ENCODE measurements at places on chromosomes 2 and 18.
A peak's percentile ranks its signal among the peaks of the same experiment; 100 is the strongest.

- no peak for DNase-seq
Measured at GRCh38 chr18:8754995-8755960, 49.9 kb downstream of the MTCL1 start.

DNA sequence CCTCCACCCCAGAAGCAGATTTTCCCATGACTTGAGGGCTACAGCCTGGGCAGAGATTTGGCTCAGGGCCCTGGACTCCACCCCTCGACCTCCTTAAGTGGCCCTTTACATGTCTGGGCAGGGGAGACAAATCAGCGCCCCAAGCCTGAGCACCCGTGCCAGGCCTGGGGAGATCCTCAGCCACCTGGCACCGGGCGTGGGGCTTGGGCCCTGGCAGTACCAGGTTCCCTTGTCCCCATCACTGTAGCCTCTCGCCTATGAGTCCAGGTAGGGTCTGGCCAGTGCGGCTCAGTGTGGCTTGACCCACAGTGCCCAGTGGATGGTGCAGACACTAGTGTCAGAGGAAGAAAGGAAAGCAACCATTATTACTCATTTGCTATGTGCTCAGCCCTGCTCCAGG, 22.0 kb upstream of the DNMT3A start:
- DNase-seq, result no peak

GRCh38 chr2:64608867-64609226, 44.9 kb downstream of the SERTAD2 start:
- DNase-seq, result no peak

GRCh38 chr2:74385396-74385795, 5.3 kb upstream of the DCTN1 start:
- DNase-seq, result no peak

- peak; percentile 38 for DNase-seq
Measured at GRCh38 chr2:69385443-69386151, 1.4 kb downstream of the GFPT1 start.

GRCh38 chr18:73893880-73894279, 253.8 kb downstream of the FBXO15 start:
- no peak for DNase-seq

DNA sequence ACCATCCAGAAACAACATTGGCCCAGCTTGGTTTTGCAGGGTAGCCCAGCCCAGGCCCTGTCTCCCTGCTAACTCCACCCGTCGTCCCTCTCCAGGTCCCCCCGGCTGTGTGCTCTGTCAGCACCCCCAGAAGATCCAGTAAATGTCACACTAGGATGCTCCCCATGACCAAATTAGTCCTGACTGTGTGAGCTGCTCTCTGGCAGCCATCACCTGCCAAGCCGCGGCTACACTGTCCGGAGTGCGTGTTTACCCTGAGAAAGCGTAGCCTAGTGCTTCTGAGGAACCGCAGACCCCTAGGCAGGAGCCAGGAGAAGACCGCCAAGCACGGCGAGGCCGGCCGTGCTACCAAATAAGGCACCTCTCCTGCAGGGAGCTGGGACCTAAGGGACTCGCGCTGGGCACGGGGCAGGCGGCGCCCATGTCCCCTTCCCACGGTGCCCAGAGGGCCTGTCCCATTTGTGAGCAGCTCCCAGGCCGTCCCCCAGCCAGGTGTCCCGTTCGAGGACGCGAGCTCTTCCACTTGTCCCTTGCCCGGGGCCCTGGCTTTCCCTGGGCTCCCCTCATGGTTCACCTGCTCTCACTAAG, 849.9 kb downstream of the RNF144A start:
- no peak for DNase-seq

DNA sequence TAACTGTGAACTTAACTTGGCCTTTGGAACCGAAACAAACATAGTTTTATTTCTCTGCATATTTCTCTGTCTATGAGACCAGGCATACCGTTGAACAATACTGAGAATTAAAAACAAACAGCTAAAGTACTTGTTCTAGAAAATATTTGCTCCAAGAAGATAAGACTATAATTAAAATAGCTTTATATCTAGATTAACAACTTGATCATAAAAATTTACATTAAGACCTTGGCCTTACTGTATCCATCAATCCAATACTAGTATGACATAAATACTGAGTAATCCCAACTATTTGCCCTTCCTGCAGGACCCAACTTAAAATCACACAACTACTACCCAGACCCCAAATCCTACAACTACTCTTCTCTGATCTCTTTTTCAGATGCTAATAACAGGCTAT, 260.9 kb downstream of the RIT2 start:
- no peak for DNase-seq

DNA sequence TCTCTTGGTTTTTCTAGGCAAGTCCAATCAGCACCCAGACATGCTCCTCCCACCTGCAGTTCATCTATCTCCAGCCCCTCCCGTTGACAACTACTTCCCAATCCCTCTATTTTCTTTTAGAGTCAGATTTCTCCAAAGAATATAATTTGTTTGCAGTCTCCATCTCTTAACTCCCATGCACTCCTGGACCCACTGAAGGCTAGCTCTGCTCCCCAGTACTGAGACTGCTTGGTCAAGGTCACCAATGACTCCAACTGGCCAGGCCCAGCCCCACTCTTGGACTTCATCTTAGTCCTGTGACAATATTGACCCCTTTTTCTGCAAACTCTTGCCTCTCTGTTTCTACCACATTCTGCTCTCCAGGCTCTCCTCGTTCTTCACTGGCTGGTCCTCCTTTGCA, 62.0 kb downstream of the BCL2L11 start:
- no peak for DNase-seq

- DNase-seq, result peak; percentile 72
Measured at GRCh38 chr2:47373747-47374146, 29.2 kb upstream of the MSH2 start.

DNA sequence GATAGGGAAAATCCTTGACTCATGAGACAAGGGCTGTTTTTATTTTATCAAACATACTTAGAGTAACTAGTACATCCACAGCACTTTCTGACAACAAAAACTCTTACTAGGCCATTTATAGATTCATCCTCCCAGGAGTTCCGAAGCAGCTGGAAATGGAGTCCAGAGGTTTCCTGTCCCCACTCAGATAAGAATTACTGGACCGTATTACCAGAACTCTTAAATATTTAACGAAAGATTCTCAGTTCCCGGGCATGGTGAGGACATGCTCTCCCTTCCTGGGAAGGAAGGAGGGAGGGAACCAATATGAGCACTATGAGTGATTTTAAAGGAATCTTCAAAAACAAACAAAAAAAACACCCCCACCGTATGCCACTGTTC, 41.2 kb downstream of the AKAIN1 start:
- no peak for DNase-seq

DNA sequence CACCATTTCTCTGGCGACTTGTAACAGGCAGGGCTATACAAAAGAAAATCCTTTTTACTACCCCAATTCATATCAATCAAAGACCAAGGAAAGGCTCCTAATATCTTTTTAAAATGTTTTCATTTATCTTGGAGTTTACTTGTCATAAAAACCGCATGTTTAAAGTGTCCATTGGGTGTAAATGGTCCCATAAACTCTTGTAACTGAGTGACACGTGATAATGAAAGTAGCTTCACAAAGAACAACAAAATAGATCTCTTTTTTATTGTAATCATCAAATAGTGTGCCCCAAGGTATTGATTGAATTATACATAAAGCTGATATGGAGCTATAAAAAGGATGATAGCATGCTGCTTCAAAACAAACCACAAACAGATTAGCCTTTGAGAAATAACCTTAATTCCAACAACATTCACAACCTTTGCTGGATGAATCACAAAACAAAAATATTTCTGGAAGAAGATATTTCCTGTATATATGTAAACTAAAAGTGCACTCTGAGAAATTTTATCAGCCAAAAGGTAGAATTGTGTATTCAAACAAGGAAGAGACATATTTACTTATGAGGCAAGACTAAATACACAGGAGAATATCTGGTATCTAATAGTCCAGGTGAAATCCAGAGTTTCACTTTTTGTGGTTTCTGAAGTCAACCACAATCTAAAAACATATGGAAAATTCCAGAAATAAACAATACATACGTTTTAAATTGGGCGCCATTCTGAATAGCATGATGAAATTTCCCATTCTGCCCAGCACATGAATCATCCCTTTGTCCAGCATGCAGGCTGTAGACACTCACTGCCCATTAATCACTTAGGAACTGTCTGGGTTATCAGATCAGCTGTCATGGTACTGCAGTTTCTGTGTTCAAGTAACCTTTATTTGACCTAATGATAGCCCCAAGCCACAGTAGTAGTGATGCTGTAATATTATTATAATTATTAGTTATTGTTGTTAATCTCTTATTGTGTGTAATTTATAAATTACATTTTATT, 237.5 kb downstream of the PIK3C3 start:
- no peak for DNase-seq

GRCh38 chr18:66316701-66317100, 287.2 kb downstream of the CDH19 start:
- no peak for DNase-seq

- DNase-seq, result no peak
Measured at GRCh38 chr2:183192343-183192742, 68.1 kb downstream of the NUP35 start.

DNA sequence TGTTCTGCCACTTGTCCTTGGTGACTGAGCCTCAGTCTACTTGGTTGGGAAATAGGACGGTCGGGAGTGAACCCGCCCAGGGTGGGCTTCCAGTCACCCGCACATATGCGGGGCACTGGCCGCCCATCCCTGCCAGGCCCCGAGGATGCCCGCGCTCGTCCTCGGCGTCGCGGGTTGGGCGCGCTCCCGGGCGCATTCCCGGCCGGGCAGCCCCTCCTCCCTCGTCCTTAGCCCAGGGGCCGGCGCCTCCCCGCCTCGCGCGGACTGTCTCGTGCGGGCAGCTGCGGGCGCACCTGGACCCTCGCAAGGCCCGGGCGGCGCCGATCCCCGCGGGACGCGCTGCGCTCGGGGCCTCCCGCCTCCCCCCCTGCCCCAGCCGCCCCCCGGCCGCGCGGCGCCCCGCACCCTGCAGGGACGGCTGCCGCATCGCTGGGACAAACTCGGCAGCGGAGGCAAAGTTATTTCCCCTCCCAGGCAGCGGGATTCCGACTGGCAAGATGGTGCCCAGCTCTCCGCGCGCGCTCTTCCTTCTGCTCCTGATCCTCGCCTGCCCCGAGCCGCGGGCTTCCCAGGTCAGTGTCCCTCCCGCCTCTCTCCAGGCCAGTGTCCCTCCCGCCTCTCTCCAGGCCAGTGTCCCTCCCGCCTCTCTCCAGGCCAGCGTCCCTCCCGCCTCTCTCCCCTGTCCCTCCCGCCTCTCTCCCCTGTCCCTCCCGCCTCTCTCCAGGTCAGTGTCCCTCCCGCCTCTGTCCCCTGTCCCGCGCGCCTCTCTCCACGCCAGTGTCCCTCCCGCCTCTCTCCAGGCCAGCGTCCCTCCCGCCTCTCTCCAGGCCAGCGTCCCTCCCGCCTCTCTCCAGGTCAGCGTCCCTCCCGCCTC, at the start of gene FBLN7:
FBLN7 (plus strand) TSS at position 227 of the 874 bp plus-strand sequence; CDS start at position 498, 271 bp downstream.
- DNase-seq, result peak; percentile 25

DNA sequence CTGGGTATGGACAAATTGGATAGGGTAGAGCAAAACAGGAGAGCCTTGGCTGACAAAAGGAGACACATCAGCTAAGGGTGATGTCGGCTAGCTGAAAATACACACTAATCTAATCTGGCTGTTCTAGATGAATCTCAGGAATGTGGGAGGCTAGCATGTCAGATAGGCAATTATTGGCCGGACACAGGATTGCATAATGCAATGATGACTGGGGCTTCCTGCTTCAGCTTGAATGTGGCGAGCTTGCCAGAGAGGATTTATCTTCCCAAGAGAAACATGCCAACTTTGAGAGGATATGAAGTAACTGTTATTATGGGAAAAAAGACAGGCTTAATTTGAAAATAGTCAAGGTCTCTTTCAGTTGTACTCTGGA, 102.4 kb downstream of the TRIB2 start:
- peak; percentile 3 for DNase-seq

DNA sequence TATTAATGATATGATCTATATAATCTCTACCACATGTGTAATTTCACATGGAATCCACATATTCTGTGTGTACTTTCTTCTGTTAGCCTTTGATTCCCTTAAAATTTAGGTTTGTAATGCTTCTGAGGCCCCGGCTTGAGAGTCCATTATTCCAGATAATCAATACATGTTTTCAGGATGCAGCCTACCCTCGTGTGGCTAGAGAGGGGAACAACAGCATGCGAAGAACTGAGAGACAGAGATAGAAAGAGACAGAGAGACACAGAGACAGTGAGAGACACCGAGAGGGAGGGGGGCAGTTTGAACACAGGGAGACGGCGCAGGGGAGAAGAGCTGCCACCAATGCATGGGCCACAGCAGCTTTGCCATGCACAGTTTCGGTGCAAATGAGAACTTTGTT, 185.4 kb downstream of the SNTG2 start:
- no peak for DNase-seq

DNA sequence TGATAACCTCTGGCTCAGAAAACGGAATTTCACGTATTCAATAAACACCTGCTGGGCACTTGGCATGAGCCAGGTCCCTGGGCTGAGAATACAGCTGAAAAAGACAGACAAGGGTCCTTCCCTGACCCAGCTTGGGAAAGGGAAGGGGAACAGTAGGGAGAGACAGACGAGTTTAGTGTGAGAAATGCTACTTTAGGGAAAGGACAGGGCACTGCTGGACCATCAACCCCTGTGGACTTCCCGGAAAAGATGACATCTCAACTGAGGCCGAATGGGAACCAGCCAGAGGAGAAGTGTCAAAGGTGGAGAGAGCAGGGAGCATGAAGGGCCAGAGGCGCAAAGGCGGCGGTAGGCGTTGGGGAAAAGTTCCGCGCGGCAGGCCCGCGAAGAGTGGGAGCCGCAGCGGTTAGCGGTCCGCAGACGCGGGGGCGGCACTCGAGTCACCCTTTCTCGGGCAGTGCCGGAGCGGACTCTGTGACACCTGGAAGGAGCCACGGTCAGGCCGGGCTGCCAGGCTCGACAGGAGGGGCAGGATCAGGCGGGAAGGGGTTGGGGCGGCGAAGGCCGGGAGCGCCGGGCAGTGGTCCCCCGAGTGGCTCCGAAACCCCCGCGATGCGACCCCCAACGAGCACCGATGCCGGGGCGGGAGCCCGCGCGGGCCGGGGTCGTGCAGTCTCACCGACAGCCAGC, 519 bp downstream of the TEX261 start:
- peak; percentile 53 for DNase-seq

- no peak for DNase-seq
Measured at GRCh38 chr2:100589527-100589926, 26.7 kb downstream of the PDCL3 start.

- DNase-seq, result no peak
Measured at GRCh38 chr2:49162151-49162550, 7.8 kb upstream of the FSHR start.

- no peak for DNase-seq
Measured at GRCh38 chr2:70817284-70817954, 3.0 kb downstream of the CLEC4F start.

DNA sequence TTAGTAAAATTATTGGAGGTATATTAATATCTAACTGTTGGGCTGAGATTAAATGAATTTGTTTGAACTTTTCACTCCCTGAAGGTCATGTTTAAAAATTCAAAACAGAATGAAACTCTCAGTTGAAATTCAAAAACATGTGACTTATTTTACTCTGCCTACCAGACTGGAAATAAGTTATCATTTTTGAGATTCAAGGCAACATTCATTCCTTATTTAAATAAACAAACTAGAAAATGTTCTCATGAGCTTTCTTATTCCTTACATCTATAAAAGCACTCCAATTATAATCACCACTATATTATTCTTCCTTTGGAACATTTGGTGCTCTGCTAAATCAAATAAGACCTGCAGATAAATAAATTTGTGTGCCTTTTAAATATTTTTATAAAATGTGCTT, 217.8 kb downstream of the CDH2 start:
- no peak for DNase-seq

GRCh38 chr18:78378403-78378802, 601.2 kb upstream of the SALL3 start:
- DNase-seq, result no peak
